ENCODE measurements at places on chromosomes 16 and 17. TPM values are rescaled to one million over a fixed set of nuclear protein-coding genes. Genes with fewer than 3 reads are reported as not detected.

Gene SLC35B1
- polyA plus RNA-seq: 116 TPM

Gene NHERF1
- 13.7 TPM for polyA plus RNA-seq

Gene ITGAX
- not detected for polyA plus RNA-seq

Gene SLC25A10
- 8.4 TPM for polyA plus RNA-seq

DNA sequence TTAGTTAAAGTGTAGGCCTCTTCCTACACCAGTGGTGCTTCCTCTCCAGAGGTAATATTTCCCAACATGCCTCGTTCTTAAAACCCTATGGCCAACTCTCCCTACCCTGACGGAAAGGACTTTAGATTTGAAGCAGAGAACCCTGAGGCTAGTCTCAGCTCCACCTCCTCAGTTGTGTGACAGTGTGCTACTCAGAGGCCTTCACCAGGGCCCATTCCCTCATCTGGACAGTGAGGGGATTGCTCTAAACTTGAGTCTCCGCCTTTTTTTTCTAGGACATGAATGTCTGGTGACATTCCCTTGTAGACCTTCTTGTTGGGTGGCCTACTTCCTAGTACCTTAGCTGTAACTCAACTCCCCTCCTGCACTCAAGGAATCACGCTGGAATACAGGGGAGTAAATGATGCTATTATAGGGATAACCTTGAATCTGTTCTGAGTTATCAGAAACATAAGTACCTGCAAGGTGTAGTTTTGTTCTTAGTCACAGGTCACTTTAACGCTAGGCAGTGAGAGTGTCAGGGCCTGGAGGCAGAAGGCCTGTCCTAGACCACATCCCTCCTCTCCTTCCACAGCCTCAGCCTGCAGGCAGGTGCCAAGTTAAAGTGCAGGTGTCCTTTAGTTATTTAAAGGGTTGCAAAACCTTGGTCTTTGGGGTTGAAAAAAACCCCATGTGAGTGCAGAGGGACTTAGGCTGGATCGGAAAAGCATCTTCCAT, 26.9 kb downstream of the LDHD start:
- DNase-seq: no peak

DNA sequence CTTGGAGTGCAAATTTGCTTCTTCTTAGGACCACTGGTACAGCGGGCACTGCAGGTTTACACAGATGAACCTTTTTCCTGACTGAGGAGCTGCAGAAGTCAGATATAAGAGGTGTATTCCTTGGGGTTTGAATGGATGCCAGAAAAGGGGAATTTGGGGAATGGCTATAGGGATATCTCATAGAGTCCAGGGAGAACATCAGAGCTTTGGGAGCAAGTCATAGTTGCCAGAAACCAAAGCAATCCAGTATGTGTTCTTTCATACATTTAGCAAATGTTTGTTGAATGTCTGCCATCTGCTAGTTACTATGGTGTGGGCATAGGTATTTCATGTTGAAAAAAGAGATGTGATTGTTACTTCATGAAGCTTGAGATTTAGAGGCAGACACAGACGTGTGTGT, 46.8 kb downstream of the MAP2K4 start:
- no peak for DNase-seq

- DNase-seq: no peak
Observed at GRCh38 chr17:28074010-28074409, 31.5 kb downstream of the NLK start.

GRCh38 chr17:74276051-74276476, 2.0 kb downstream of the DNAI2 start:
- DNase-seq: no peak

GRCh38 chr17:9517396-9517795, 58.2 kb downstream of the STX8 start:
- no peak for DNase-seq

DNA sequence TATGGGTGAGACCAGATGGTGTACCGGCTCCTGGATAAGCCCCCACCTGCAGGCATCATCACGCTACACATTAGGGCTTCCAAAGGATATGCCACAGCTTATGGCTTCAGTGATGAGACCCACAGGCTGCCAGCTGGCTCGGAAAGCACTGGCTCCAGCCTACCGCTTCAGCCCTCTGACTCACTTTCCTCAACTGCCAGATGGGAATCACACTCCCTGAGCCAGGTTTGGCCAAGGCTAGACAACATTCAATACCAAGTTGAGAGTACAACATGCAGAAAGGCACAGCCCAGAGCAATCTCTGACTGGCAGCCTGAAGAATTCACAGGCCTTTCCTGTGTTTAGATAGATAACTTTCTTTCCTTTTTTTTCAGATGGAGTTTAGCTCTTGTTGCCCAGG, 10.3 kb downstream of the CENPV start:
- no peak for DNase-seq

DNA sequence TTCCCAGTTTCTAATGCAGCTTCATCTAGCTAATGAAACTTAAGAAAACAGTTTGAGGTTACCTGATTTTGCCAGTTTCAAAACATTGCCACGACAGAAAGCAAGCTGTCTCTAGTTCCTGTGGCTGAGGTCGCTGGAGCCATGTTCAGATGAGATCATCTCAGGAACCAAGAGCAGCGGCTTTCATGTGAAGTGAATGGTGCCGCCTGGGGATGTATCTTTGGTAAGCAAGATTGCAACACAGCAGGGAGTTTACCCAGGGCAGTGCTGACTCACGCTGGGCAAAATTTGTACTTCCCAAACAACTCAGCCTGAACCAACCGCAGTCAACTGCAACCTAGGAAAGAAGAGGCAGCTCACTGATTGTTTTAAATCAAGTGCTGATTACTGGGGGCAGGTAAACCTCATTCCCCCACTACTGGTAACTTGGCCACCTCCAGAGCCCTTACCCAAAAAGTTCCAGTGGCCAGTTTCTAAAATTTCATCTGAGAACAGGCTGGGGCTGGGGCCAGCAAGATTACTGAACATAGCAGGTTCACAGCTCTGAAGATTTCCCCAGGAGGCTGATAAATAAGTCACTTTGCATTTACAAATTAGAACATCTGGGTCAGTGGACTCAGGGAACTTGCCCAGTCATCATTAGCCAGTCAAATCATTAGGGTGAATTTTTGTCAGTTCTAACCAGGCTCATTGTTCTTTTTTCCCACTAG, at the start of gene RFFL:
RFFL (minus strand) TSS at position 194 of the 710 bp plus-strand sequence. CDS start 37,154 bp downstream, outside the sequence.
- DNase-seq: peak; percentile 92

- no peak for DNase-seq
Observed at GRCh38 chr16:16857603-16858283, 478.8 kb downstream of the NPIPA7 start.

GRCh38 chr16:79647586-79647985, 47.0 kb upstream of the MAF start:
- no peak for DNase-seq

- DNase-seq: no peak
Observed at GRCh38 chr17:27471321-27472269, 15.3 kb downstream of the KSR1 start.

- no peak for DNase-seq
Observed at GRCh38 chr17:8137645-8138373, 13.9 kb upstream of the HES7 start.

Measured in BJ (cell line).